Left renal cortex interstitium (tissue), 4 donors: ENCODE measurements at places on chromosomes 1 and 21. TPM values are rescaled to one million over a fixed set of nuclear protein-coding genes. Genes with fewer than 3 reads are reported as not detected.

COL8A2 gene
- polyA plus RNA-seq = 1.6 TPM

DNA sequence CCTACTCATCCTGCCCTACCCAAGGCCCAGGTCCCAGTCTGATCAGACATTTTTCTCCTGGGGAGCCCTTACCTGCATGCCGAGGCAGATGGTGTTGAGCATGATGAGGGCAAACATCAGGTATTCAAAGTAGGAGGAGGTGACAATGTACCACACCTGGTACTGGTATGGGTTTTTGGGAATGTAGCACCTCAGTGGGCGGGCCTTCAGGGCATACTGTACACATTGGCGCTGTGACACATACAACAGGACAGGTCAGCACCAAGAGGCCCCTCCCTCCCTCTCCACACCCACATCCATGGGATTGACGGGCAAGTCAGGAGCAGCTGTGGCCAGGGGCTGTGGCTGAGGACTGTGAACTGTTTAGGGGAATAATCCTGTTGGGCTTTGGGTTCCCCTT is 37.1 kb upstream of the KIF21B start:
- DNase-seq = no peak

FAM131C gene
- polyA plus RNA-seq = 1.0 TPM

DNA sequence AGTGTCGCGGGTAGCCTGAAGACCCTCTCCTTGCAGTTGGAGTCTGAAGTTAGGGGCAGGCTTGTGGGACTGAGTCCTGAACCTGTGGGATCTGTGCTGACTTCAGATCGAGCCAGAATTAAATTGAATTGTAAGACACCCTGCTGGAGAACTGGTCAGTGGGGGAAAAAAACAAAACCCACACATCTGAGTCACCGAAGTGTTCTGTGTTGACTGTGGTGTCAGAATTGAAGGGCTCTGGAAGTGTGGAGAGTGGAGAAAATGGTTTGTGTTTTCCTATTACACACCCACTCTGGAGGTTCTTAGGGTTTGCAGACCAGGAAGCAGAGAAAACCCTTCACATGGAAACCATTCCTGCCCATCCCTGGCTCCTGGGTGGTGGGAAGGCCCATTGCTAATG is 209.5 kb upstream of the GALNT2 start:
- DNase-seq = no peak

FAM163A gene
- 0.58 TPM for polyA plus RNA-seq

GRCh38 chr1:96544051-96544830 is 177.3 kb upstream of the PTBP2 start:
- no peak for DNase-seq

- DNase-seq = no peak
Measured at GRCh38 chr1:248686815-248687214, 15.8 kb downstream of the OR14I1 start.

GRCh38 chr1:198883184-198883583 is 244.3 kb downstream of the PTPRC start:
- DNase-seq = no peak

CRNN gene
- not detected for polyA plus RNA-seq

OR6K6 gene
- not detected for polyA plus RNA-seq

- DNase-seq = no peak
Measured at GRCh38 chr1:207049974-207050391, 1.0 kb downstream of the YOD1 start.

- no peak for DNase-seq
Measured at GRCh38 chr1:230150615-230151014, 83.6 kb downstream of the GALNT2 start.

- no peak for DNase-seq
Measured at GRCh38 chr1:201356701-201357100, 20.8 kb downstream of the TNNT2 start.

GRCh38 chr1:42340901-42341300 is 5.9 kb upstream of the FOXJ3 start:
- no peak for DNase-seq

DNA sequence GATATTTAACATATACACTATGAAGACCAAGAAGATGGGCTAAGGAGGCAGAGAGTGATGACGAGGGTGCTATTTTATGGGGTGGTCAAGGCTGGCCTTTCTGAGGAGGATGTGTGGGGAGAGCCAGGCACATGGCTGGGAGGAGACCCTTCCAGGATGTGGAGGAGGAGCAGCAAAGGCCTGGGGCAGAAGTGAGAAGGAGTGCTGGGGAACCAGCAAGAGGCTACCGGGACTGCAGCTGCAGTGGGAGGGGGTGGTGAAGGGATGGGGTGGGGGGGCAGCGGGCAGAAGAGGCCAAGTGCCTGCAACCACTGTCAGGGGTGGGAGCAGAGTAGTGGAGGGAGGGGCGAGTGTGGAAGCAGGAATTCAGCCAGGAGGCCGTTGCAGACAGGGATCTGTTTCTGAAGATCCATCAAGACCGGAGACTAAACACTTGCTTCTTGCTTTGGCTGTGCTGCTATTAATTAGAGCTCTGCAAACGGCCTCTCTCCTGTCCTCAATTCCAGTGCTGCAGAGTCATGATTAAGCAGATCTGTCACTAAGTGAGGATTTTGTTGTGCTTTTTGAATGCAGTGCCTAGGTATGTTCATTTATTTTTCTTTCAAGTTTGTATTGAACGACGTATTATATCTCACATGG is 89.9 kb downstream of the IER5 start:
- DNase-seq = no peak

PTPN14 gene
- polyA plus RNA-seq = 29.6 TPM

SPATA46 gene
- polyA plus RNA-seq = 3.2 TPM

KCNE2 gene
- 1.5 TPM for polyA plus RNA-seq

- DNase-seq = no peak
Measured at GRCh38 chr1:71046891-71047634, 553 bp downstream of the PTGER3 start.

GRCh38 chr1:225811622-225812487 is 1.9 kb downstream of the EPHX1 start:
- DNase-seq = no peak

PTGFR gene
- polyA plus RNA-seq = 0.17 TPM

GRCh38 chr1:89295187-89295586 is 22.5 kb upstream of the GBP5 start:
- DNase-seq = no peak

DNA sequence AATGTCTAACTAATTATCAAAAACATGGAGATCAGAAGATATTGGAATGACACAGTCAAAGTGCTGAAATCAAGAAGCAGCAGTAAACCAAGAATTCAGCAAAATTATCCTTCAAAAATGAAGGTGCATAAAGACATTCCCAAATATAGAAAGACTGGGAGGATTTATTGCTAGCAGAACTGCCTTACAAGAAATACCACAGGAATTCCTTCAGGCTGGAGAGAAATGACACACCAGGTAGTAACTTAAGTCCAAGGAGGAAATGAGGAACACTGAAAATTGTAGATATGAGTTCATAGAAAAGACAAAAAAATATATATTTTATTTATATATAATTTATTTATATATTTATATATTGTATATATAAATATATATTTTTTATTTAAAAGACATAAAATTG is 217.2 kb downstream of the RPS6KC1 start:
- DNase-seq = no peak

- no peak for DNase-seq
Measured at GRCh38 chr1:2290171-2290578, 62.1 kb downstream of the SKI start.

BECN2 gene
- polyA plus RNA-seq = not detected

DNA sequence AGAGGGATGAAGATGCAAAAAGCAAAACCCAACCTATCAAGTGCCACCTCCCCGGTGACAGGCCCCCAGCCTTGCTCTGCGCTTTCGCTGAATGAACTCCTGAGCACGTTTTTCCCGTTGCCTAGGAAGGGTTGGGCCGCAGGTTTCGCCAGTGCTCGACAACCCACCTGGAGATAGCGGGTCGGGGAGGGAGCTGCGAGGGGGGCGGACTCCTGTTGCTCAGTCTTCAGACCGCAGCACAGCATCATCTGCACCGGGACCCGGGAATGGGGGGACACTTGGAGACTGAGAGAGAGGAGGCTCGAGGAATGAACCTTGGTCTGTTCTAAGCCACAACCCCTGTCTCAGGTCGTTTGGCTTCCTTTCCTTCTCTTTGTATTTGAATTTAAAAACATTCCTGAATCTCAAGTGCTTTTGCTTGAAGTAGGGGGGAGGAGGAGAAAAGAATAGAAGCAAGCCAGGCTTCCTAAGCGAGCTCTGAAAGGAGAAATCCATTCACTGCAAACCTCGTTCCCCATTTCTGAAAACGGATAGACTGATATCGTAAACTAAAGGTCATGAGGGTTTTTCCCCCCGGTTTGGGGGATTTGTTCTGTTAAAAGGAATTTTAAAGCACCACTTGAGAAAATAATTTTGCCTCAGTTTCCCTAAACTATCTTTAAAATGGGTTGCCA is 1.2 kb downstream of the AK5 start:
- DNase-seq = no peak

- no peak for DNase-seq
Measured at GRCh38 chr1:7646981-7647901, 123.9 kb upstream of the VAMP3 start.

- no peak for DNase-seq
Measured at GRCh38 chr1:211331011-211331709, 4.5 kb downstream of the TRAF5 start.

DNA sequence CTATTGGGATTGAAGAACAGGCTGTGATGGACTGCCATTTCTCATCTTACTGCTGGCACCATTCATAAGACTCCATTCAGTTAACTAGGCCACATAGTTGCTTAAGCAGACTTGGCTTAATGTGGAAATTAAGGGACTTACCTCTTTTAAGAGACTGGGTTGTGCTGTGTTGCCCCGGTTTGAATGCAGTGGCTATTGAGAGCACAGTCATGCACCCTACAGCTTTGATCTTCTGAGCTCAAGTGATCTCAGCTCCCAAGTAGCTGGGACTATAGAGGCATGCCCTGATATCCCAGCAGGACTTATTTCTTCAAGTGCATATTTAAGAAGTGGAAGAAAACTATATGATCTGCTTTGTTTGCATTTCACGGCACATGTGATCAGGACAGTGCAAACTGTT is 181.1 kb downstream of the RASAL2 start:
- no peak for DNase-seq

SPRR3 gene
- polyA plus RNA-seq = 0.51 TPM

DNA sequence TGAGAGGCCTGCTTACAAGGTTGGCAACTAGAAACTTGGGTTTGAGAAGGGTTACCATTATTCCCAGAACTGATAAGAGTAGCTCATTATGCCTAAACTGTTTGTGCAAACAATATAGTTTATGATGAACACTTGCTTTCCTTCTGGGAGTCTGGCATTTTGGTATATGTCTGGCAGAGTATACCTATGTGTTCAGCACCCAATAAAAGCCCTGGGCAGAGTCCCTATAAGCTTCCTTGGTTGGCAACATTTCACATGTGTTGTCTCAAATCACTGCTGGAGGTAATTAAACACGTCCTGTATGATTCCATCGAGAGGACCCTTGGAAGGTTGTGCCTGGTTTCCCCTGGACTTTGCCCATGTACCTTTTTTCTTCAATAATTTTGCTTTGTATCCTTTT is 39.7 kb upstream of the DMRTA2 start:
- no peak for DNase-seq

GRCh38 chr1:43779266-43779665 is 71.9 kb downstream of the ST3GAL3 start:
- DNase-seq = no peak

- DNase-seq = no peak
Measured at GRCh38 chr21:33377221-33377920, 25.8 kb upstream of the IFNGR2 start.

- DNase-seq = no peak
Measured at GRCh38 chr1:5711956-5712645, 280.1 kb downstream of the NPHP4 start.

- no peak for DNase-seq
Measured at GRCh38 chr1:114522264-114522575, 11.2 kb upstream of the TRIM33 start.

GRCh38 chr1:221487781-221488524 is 253.9 kb downstream of the DUSP10 start:
- DNase-seq = no peak

GRCh38 chr1:113987259-113987658 is 8.0 kb downstream of the OLFML3 start:
- DNase-seq = no peak

DNA sequence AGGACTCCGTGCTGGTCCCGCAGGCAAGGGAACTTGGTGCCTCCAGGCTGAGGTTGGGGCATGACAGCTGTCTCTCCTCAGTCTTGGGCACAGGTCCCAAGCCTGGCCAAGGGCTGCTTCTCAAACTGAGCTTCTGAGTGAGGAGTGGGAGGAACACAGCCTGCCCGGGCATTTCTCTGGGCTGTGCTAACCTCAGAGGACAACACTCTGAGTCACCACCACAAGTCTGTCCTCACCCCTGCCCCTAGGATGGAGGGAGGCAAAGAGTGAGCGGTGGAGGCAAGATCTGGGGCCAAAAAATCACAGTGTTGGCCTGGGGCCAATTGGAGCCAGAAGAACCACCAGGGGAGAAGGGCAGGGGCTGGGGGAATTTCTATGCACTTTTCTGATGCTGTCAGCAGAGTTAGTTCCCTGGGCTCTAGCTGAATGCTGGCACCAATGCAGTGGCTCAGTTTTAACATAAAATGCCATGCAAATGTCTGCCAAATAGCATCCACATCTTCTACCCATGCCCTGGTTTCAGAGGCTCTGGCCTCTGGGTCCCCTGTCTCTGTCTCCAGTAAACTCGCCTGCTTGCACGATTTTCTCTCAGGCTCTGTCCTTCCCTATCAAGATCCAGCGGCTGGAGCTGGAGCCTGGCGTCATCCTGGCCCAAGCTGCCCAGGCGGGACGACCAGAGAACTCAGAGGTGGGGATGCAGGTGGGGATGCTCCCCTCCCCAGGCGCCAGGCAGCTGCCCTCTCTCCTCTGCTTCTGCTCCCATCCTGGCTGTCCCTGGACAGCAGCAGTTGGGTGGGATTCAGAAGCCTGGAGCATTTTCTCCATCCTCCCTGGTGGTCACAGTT is 11.0 kb upstream of the CDK18 start:
- DNase-seq = no peak

DNA sequence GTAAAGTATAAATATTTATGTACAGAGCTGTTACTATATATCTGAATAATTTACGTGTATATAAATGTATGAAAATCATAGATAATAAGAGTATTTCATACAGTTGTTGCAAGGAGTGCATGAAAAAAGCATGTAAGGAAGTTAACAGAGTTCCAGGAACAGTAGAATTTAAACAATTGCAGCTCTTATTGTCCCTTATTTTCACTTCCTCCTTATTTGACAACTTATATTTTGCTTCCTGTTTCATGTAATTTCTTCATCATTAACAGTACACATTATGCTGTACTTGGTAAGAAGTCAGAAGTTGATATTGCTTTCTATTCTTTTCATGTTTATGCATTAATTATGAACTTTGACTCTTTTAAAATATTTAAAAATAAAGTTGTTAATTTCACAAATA is 681.5 kb downstream of the LRRIQ3 start:
- DNase-seq = no peak

GPATCH4 gene
- polyA plus RNA-seq = 34.4 TPM

GRCh38 chr1:24393892-24394291 is 19.7 kb downstream of the STPG1 start:
- DNase-seq = no peak

DNA sequence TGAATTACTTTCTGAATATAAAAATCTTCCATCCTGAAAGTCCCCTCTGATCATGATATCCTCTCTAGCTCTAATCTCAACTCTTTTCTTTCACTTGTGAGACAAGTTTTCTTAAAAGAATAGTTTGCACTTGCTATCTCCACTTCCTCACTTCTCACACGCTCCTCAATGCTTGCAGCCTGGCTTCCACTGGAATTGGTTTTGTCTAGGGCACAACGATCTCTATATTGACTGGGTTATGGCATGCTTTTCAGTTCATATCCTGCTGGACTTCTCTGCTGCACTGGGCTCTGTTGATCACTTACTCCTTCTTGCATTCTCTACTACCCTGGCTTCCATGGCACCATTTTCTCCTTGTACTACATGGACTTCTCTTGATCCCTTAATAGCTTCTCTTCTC is 474 bp downstream of the FCRLA start:
- no peak for DNase-seq

GRCh38 chr1:26745191-26745590 is 42.6 kb upstream of the PIGV start:
- no peak for DNase-seq
